ENCODE measurements at places on chromosomes 1 and 21. TPM values are rescaled to one million over a fixed set of nuclear protein-coding genes. Genes with fewer than 3 reads are reported as not detected.
A peak's percentile ranks its signal among the peaks of the same experiment; 100 is the strongest.

The SLC9C2 gene
- not detected for polyA plus RNA-seq

The EVA1C gene
- 12.2 TPM for polyA plus RNA-seq

The TM2D1 gene
- 30.3 TPM for polyA plus RNA-seq

The DUSP10 gene
- 16.1 TPM for polyA plus RNA-seq

The IRF6 gene
- 0.94 TPM for polyA plus RNA-seq

The RPAP2 gene
- 4.0 TPM for polyA plus RNA-seq

The CFAP141 gene
- not detected for polyA plus RNA-seq

The RGS13 gene
- not detected for polyA plus RNA-seq

The FCMR gene
- polyA plus RNA-seq, result 0.56 TPM

DNA sequence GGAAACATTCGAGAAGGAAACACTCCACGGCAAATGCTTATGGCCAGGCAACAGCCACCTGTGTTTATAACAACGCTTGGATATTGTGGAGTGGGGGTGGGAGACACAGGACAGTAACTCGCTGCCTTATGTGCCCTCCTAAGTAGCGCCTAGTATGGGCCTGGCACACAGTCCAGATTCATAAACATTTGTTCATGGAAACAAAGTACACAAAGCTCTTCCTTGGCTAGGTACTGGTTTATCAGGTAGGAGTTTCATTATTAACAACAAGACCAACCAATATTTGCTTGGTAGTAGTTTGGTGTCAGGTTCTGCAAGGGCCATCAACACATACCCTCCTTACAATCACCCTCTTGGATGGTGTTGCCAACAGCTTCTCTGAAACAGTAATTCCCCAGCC, 23.4 kb downstream of the TMCO4 start:
- DNase-seq, result no peak

GRCh38 chr1:232574889-232575762, 54.8 kb downstream of the SIPA1L2 start:
- DNase-seq, result peak; percentile 31

DNA sequence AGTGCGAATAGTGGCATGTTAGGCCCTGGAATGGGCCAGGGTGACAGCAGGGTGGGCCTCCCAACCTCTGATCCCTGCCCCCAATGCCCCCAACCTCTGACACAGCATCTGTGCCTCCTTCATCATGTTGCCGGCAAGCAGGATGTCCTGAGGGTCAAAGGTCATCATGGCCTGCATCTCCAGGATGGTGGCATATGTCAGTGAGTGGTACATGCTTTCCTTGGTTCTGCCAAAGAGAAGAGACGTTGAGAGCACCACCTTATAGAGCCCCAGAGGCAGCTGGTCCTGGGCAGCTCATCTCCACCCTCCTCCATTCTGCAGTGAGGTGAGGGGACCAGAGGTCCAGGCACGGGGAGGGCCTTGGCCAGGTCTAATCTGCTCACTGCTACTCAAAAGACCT, 17.6 kb downstream of the TTC39A start:
- DNase-seq, result no peak

DNA sequence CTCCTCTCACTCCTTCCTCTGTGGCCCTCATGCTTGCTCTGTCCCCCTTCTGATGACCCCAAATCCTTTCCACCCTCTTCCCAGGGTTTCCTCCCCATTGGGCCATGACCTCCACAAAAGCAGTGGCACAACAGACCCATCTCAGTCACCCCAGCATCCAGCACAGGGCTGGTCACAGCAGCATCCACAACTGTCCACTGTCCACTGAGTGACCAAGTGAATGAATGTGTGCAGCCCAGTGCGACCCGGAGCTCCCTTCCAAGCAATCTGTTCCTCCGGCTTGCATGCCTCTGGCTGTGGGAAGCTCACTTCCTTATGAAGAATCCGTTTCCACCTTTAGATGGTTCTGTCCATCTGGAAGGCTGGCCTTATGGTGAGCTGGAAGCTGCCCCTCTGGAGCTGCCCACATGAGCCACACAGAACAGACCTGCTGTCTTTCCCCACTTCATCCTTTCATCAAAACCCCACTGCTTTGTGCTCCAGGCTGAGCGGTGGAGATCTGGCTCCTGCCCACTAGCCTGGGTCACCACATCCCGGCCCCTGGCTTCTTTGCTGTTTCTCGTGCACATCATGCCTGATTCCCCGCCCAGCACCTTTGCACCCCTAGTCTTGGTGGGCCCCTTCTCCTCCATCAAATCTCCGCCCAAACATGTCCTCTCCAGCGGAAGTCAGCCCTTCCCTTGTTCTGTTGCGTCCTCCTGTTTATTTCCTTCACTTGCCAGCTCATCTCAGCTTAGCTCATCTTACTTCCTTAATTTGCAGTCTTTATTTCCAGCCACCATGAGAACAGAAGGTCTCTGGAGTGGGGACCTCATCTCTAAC, 56.4 kb downstream of the EDN2 start:
- DNase-seq, result no peak

- no peak for DNase-seq
These were observed 272.1 kb upstream of the C1orf87 start for GRCh38 chr1:60345621-60346020.

DNA sequence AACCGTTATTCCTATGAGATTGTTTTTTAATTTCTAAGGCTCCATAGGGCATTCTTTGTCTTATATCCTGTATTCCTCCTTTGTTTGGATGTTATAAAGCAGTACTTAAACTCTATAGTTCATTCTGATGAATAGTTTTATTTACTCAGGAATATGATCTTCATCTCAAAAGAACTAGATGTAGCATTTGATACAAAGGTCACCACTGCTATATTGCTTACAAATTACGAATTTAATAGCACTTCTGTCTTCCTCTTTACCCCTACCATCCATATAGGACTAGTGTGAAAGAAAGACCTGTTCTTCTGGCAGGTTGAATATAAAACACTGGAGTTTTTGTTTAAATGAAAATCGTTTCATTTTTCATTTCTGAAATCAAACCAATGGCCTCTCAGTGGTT, 468.1 kb upstream of the CXADR start:
- no peak for DNase-seq

GRCh38 chr21:26123012-26123411, 47.6 kb downstream of the APP start:
- DNase-seq, result no peak
